Stimulated activated CD4-positive, alpha-beta T cell treated with anti-CD3 and anti-CD28 coated beads, Interleukin-4, amount 100 ng/mL, for 1 hour (primary cell): ENCODE measurements at places on chromosomes 12 and 14.
A peak's percentile ranks its signal among the peaks of the same experiment; 100 is the strongest.

GRCh38 chr14:74419086-74419485, 6.9 kb downstream of the SYNDIG1L start:
- DNase-seq = no peak

- DNase-seq = no peak
Measured at GRCh38 chr12:22765421-22766130, 140.6 kb downstream of the ETNK1 start.

- no peak for DNase-seq
Measured at GRCh38 chr14:100778951-100779690, 46.8 kb upstream of the MEG3 start.

- no peak for DNase-seq
Measured at GRCh38 chr12:49956663-49957569, 4.8 kb upstream of the AQP5 start.

DNA sequence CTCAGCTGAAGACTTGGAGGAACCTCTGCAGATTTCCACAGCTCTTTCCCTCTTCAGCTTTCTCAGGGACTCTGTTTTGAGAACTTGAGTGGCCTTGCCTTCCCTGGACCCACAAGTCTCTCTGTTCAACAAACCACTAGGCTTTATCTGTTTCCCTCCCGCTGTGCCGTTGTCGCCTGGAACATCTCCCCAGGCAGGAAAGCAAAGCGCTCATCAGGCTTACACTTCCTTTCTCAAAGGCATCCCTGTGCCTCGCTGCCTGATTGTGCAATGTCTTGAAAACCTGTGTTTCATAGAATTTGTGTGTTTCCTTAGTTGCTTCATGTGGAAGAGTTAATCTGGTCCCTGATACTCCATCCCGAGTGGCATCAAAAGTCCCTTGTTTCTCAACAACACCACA, 64.1 kb downstream of the PPM1A start:
- DNase-seq = no peak

- no peak for DNase-seq
Measured at GRCh38 chr12:27575090-27575761, 51.2 kb downstream of the PPFIBP1 start.

GRCh38 chr12:68375756-68376695, 43.9 kb upstream of the MDM1 start:
- no peak for DNase-seq

DNA sequence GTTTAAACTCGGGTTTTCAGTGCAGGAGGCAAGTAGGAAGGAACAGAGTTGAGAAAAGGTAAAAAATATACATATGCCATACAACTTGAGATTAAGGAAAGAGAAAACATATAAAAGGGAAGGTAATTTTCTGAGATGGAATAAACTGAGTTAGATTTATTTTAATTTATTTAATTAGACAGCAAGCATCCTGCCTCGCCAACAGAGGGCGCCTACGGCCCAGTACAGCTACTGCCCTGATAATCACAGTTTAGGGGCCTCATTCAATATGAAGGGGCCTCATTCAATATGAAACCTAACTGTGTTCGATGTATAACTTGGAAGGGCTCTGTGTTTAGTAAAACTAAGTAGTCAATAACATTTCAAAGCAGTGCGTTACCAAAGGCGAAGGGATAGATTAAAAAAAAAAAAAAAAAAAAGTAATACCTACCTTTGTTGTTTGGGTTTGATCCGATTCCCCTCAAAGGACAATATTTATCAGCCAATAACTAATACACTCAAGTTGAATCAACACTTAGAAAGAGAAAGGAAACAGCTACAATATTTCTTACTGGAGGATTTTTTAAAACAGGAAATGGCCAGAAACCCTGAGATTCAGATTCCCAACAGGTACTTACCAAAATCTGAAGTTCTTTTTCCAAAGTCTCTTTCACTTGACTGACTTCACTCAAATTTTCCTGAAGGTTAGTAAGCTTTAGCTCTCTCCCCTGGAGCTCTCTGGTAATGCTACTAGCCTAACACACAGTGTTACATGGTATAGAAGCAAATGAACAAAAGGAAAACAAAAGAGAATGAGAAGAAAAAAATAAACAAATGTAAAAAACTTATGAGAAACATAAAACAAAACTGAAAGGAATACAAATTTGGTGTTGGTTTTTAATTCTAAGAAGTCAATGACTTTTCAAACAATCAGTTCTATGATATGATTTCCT, 70.0 kb upstream of the VPS33A start:
- peak; percentile 54 for DNase-seq

DNA sequence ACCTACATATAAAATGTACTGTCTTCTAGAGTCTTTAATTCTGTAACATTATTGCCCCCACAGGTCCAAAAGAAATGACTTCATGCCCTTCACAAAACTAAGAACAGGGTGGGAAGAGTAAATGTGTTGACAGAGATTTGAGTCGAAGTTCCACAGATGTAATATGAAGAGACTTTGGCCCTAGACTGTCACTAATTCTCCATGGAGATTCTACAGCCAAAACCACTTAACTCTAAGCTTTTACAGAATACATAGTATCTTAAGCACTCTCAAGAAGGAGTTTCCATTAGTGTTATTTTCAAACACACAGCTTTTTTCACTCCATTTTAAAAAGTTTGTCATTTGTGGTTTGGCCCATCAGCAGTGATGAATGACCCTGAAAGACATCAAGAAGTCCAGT, 56.3 kb downstream of the ABCC9 start:
- DNase-seq = no peak

GRCh38 chr12:23428758-23429157, 520.7 kb downstream of the SOX5 start:
- no peak for DNase-seq

DNA sequence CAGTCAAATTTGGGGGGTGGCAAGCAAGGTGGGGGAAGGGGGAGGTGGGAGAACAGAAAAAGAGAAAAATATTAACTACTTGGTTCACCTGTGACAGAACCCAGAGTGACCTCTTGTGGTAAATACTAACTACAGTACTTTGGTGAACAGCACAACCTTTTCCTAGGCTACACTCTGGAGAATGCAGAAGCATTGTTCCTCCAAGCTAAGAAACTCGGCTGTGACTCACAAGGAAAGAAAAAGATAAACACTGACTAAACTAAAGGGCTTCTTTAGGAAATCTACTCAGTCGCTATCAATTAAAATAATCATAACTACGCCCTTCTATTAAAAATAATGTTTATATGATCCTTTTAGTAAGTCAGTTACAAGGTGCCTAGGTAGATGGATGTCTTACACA, 5.4 kb downstream of the KCNH5 start:
- no peak for DNase-seq

GRCh38 chr14:23145794-23146350, 26.8 kb upstream of the CEBPE start:
- DNase-seq = no peak

DNA sequence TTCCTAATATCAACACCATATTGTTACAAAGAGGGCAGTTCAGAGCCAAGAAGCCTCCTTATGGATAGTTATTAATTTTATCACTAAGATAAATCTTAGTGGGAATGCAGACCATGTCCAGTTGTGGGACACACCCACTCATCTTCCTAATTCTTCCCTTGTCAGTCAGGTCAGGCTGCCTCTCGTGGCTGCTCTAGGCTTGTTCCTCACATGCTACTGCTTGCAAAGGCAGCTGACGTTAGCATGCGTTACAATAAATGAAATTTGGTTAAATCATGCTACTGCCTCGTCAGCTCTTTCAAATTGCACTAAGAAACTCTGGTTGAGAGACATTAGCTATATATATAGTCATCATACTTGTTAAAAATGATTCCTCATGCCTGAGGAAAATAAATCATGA, 108.4 kb downstream of the CAND1 start:
- DNase-seq = no peak

DNA sequence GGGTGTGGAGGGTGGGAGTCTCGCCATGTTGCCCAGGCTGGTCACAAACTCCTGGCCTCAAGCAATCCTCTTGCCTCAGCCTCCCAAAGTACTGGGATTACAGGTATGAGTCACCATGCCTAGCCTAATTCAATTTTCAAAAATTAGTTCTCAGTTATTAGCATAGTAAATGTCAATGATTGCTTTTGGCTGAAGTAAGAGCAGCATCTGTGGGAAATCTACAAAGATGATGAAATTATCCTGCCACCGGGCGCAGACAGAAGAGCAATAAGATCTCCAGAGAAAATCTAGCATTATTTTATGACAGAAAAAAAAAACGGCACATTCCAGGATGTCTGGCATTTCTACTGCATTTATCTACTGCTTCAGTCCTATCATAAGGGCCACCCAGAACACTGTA, 97.9 kb upstream of the DAAM1 start:
- DNase-seq = no peak

- peak; percentile 92 for DNase-seq
Measured at GRCh38 chr12:69157023-69157655, 82.2 kb upstream of the CPSF6 start.

DNA sequence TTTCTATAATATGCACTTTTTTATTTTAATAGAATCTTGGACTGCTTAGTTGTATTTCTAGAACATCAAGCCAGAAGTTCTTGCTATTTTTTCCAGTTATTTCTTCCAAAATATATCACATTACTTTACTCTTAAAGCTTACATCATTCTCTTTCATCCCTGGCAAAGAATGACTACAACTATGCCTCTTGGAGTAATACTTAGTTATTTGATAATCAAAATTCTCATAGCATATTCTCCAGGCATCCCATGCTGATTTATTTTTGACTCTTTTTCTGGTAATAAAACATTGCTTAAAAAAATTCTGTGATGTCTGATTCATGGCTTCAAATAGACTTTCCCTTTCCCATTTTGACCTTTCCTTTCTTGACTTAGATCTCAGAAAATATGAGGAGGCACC, 118.7 kb upstream of the TSPAN8 start:
- DNase-seq = no peak

- DNase-seq = no peak
Measured at GRCh38 chr14:105201925-105202513, 20.9 kb upstream of the NUDT14 start.

DNA sequence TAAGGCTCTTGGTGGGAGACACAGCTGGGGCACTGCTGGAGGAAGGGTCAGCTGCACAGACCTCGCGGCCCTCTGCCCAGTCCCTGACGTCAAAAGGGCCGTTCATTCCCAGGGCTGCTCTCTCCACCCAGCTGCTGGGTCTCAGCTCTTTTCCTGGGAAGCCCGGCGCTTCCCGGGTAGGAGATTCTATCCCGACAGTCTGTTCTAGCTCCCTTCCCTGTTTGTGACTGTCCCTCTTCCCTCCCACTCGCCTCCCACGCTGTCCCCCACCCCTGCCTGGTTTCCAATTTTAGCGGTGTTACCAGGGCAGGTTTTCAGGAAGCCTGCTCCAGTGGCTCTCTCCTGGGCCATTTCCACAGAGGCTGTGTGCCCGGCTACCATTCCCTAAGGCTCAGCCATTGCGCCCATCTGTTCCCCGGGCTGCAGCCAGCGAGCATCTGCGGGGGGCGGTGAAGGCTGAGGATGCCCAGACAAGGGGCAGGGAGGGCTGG, 186.6 kb downstream of the CACNA1C start:
- no peak for DNase-seq

- DNase-seq = no peak
Measured at GRCh38 chr12:122990961-122991622, 10.6 kb downstream of the ARL6IP4 start.

GRCh38 chr14:22796087-22796707, 19.0 kb downstream of the SLC7A7 start:
- DNase-seq = no peak

DNA sequence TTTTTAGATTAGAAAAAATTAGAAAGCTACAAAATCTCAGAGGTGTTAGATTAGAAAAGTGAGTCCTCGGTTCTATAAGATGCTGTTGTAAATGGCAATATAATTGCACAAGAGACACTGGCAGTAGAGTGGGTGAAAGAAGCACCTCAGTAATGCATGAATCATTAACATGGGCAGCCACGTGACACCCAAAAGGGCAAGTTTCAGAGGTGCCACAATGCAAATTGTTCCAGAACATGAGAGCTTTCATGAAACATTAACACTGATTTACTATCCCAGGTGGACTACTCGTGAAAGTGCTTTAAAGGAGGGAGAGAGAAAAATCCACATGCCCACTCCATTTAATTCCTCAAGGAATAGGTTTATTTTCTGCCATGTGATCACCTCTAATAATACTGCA, 108.4 kb downstream of the PTPRR start:
- DNase-seq = no peak

DNA sequence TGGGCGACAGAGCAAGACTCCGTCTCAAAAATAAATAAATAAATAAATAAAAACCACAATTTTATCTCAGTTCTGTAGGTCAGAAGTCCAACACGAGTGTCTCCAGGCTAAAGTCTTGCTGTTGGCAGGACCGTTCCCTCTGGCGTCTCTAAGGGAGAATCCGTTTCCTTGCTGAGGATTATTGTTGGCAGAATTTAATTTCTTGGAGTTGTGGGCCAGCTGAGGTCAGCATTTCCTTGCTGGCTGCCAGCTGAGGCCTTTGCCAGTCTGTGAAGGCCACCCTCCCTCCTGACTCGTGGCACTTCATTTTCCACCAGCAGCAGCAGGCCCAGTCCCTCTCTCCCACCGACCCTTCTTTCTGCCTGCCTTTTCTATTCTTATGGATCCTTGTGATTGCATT, 17.2 kb downstream of the PSMC1 start:
- DNase-seq = no peak

- DNase-seq = no peak
Measured at GRCh38 chr14:77559381-77559780, 57.1 kb downstream of the SPTLC2 start.

- no peak for DNase-seq
Measured at GRCh38 chr12:99278899-99279298, 368.7 kb upstream of the GARIN6 start.

DNA sequence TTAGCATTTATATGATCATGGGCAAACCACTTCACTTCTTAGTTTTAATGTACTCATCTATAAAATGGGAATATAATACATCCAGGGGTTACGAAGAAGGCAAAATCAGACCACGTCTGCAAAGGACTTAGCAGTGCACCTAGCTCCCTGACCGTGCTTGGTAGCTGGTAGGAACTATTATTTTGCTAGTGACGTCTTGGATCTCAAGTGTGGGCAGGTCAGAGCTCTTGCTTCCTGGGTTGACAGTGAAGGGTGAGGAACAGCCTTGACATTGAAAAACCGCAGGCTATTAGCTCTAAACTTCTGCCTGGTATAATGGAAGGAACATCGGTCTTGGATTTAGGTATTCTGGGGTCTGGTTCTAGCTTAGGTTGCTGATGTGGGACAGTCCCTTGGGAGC, 89.3 kb upstream of the MED13L start:
- no peak for DNase-seq

DNA sequence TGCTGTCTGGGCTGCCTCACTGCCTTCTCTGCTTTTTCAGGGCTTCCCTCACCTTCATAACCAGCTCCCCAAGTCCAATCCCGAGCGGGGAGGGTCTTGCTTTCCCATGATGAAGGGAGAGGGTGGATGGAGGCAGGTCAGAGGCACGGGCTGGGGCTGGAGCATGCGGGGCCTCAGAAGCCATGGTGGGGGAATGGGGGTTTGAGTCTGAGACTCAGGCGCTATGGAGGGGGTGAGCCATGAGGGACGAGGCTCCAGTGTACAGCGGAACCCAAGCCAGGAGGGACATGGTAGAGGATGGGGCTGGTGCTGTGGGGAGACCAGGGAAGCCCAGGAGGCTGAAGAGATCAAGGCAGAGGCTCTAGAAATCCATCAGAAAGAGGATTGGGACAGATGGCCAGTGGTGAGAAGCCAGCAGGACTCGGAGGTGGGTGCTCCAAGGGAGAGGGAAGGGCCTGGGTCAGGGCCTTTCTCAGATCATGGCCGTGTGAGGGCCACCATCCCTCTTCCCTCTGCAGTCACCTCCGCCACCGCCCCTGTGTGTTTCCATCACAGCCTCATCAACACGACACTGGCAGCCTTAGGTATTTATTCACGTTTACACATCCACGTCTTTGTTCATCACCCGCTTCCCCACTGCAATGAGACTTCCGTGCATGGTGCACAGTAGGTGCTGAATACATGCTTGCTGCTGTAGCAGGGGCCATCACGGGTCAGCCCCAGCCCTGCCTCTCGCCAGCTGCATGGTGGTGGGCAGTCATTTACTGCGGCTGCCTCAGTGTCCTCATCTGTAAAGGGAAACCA, 144.7 kb downstream of the ADGRD1 start:
- no peak for DNase-seq
